ENCODE measurements at places on chromosomes 16 and 17.

DNA sequence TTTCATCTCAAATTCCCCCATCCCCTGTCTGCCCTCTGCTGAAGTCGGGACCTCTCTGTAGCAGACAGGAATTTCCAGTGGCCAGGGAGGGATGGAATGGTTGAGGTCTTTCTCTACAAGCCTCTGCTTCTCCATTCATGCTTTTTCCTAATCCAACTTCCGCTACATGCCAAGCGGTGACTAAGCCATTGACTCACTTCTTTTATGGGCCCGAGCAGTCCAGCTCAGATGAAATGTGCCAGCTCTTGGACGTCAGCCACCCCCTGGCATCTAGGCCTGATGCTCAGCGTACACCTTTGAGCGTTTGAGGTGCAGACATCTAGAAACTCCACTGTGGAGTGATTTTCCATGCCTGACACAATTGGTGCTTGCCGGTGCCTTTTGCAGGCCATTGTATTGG is 40.7 kb upstream of the GPR139 start:
- H3K4me1 ChIP-seq = no peaks in the 10 kb centered on the region
- H3K4me3 ChIP-seq = no peak overlapping the region
- H3K27me3 ChIP-seq = no peaks in the 10 kb centered on the region
- H3K27ac ChIP-seq = no peak overlapping the region
- no peaks in the 10 kb centered on the region for H3K36me3 ChIP-seq
- no peak for DNase-seq

DNA sequence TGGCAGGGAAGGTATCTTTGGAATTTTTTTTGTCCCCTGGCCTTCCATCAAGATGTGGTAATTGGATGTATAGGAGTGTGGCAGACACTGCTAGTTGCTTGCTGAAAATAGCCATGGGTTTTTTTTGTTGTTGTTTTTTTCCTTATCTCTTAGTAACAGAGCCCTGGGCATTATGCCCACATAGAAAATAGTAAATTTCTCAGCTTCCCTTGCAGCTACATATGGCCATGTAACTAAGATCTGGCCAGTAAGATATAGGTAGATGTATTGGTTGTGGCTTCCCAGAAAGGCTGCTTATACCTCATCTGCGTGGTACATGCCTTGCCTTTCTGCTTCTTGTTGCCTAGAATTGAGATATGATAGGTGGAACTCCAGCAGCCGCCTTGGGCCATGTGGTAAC is 349.9 kb downstream of the CPPED1 start:
- H3K27ac ChIP-seq = no peak overlapping the region
- H3K4me3 ChIP-seq = no peak overlapping the region
- H3K27me3 ChIP-seq = no peaks in the 10 kb centered on the region
- H3K36me3 ChIP-seq = peaks cover 7% of the 10 kb centered on the region
- peaks cover 13% of the 10 kb centered on the region for H3K4me1 ChIP-seq

DNA sequence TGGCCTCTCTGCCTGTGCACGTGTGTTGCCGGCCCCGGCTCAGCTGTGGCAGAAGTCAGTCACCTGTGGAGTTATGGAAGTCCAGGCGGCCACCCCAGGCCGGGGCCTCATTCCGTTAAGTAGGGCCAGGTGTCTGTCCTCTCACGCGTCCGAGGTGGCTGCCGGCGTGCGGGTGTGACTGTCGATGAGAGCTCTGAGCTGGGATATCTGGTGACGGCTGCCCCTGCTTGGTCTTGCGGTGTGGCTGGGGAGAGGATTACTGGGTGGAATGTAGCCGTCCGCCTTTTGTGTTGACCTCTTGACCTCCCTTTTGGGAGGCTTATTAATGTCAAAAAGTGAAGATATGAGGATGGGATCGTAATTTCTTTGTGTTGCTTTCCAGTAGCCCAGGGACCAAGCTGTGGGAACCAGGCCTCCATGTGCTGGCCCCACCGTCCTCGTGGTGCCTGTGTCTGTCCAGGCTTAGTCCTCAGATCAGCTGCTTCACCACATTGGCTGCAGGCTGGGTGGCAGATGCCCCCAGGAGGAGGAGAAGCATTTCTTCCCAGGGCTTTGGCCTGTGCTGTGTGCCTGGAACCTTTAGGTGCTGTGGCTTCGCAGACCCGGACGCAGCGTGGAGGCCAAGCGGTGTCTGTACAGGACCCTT is 23.0 kb upstream of the ZNF750 start:
- no peak for DNase-seq
- no peaks in the 10 kb centered on the region for H3K27me3 ChIP-seq
- peaks cover 45% of the 10 kb centered on the region for H3K4me1 ChIP-seq
- peak overlapping the region; percentile 85 for H3K4me3 ChIP-seq
- H3K27ac ChIP-seq = peak overlapping the region; percentile 98

GRCh38 chr17:64787921-64788271 is 125.8 kb upstream of the SMURF2 start:
- no peaks in the 10 kb centered on the region for H3K27me3 ChIP-seq
- DNase-seq = no peak
- peaks cover 12% of the 10 kb centered on the region for H3K4me1 ChIP-seq

- peak overlapping the region; percentile 89 for H3K4me3 ChIP-seq
- peak overlapping the region; percentile 41 for H3K27ac ChIP-seq
- DNase-seq = no peak
- peaks cover 23% of the 10 kb centered on the region for H3K4me1 ChIP-seq
- peaks cover 69% of the 10 kb centered on the region for H3K36me3 ChIP-seq
Measured at GRCh38 chr16:88649195-88649923, 1.5 kb downstream of the CYBA start.

DNA sequence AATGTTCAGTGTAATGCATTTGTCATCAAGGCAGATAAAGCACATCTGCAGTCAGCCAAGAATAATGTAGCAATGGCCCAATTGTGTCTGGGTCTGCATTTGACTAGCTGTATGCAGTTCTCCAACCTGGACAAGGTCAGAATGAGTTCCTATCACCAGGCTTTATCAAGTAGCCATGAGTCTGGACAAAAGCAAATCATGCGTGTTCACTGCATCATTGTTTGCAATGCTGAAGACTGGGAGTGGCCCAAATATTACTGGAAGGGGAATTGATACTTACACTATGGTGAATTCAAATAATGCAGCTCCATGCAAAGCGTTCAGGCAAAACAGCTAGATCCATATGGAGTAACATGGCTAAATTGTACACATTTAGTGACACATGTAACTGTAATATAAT is 250.9 kb downstream of the TOX3 start:
- no peaks in the 10 kb centered on the region for H3K27me3 ChIP-seq
- H3K4me3 ChIP-seq = no peak overlapping the region
- no peak for DNase-seq
- H3K27ac ChIP-seq = no peak overlapping the region
- H3K36me3 ChIP-seq = no peaks in the 10 kb centered on the region

DNA sequence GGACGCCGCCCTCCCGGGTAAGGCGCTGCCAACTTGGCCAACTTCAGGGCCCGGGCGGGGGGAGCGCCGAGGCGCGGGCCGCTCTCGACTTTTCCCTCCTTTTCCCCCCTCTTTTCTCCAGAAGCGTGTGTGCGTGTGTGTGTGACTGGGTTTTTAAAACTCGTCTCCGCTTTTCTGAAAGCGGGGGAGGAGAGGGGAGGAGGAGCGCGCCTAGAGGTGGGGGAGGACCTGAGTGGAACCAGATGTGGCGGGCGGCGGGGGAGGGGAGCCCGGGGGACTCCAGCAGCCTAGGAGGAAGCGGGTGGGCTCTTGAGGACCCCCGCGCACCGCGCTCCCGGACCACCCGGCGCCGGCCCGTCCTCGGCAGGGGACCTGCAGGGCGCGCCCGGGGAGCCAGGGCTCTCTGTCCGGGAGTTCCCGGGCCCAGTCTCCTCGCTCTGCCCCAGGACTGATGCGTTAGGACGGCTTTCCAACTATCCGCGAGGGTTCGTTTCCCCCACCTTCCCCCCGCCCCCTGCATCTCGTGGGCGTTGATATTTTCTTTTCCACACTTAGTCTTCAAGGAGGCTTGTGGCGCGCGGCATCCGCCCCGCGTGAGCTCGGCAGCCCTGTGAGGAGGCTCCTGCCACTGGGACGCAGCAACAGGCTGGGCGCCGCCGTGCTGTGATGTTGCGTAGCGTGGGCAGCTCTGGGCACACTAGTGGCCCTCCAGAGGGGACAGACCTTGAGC is 599 bp downstream of the MRC2 start:
- H3K4me1 ChIP-seq = peaks cover 8% of the 10 kb centered on the region
- H3K27me3 ChIP-seq = peaks cover 59% of the 10 kb centered on the region
- H3K4me3 ChIP-seq = peak overlapping the region; percentile 91
- peak overlapping the region; percentile 76 for H3K27ac ChIP-seq
- H3K36me3 ChIP-seq = no peaks in the 10 kb centered on the region
- DNase-seq = no peak

GRCh38 chr17:61508912-61509311 is 56.7 kb downstream of the TBX4 start:
- no peak overlapping the region for H3K4me3 ChIP-seq
- no peak overlapping the region for H3K27ac ChIP-seq
- no peaks in the 10 kb centered on the region for H3K36me3 ChIP-seq
- no peaks in the 10 kb centered on the region for H3K4me1 ChIP-seq
- no peak for DNase-seq

- no peak for DNase-seq
- H3K4me1 ChIP-seq = no peaks in the 10 kb centered on the region
- no peak overlapping the region for H3K4me3 ChIP-seq
- H3K36me3 ChIP-seq = no peaks in the 10 kb centered on the region
- H3K27me3 ChIP-seq = peaks cover 6% of the 10 kb centered on the region
- no peak overlapping the region for H3K27ac ChIP-seq
Measured at GRCh38 chr16:56109994-56110393, 81.3 kb upstream of the GNAO1 start.

DNA sequence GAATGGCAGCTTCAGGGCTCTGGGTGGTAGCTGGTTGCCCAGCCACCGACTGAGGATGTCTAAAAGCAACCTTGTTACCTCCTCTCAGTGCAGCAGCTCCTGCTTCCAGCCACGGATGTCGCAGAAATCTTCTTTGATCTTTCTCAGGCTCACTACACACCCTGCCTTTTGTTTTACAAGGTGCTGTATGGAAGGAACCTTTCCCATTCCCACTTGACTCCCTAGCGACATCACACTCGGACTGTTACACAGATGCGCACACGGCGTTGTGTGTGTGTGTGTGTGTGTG is 135.8 kb upstream of the CPHXL start:
- H3K27me3 ChIP-seq = peaks cover 8% of the 10 kb centered on the region
- H3K36me3 ChIP-seq = no peaks in the 10 kb centered on the region
- H3K4me3 ChIP-seq = no peak overlapping the region
- H3K27ac ChIP-seq = no peak overlapping the region
- H3K4me1 ChIP-seq = no peaks in the 10 kb centered on the region
- DNase-seq = no peak

GRCh38 chr16:3650631-3651265 is 3.7 kb upstream of the DNASE1 start:
- H3K27ac ChIP-seq = peak overlapping the region; percentile 56
- peaks cover 5% of the 10 kb centered on the region for H3K4me1 ChIP-seq
- H3K4me3 ChIP-seq = no peak overlapping the region
- H3K27me3 ChIP-seq = no peaks in the 10 kb centered on the region
- H3K36me3 ChIP-seq = peaks cover 12% of the 10 kb centered on the region

DNA sequence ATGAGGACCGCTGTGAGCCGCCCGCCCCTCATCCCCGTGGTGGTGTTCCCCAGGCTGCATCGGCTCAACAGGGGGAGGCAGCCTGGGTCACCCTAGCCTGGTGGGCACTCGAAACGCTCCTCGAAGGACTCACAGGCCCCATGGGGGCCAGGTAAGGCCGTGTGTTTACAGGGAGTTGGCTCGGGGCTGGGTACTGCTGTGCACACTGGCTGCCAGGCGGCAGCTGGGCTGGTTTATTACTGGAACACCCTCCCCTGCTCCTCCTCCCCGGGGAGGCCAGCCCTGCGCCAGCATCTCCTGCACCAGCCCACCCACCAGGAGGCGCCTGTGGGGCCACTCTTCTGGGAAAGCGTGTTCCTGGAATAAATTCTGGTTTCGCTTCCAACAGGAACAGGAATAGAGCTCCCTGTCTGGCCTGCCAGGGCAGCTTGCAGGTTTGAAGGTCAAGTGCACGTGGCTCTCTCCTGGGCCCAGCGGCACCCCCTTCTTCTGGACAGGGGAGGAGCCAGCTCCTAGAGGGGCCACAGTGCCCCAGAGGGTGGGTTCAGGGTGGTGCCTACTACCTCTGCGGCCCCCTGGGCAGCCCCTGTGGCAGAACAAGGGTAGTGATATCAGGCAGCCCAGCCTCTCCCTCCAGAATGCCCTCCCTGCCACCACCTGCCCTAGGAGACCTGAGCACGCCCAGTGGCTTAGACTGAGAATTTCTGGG is 11.3 kb downstream of the MCRIP1 start:
- H3K4me1 ChIP-seq = peaks cover 4% of the 10 kb centered on the region
- H3K27ac ChIP-seq = no peak overlapping the region
- no peak for DNase-seq
- peaks cover 2% of the 10 kb centered on the region for H3K36me3 ChIP-seq
- no peaks in the 10 kb centered on the region for H3K27me3 ChIP-seq

DNA sequence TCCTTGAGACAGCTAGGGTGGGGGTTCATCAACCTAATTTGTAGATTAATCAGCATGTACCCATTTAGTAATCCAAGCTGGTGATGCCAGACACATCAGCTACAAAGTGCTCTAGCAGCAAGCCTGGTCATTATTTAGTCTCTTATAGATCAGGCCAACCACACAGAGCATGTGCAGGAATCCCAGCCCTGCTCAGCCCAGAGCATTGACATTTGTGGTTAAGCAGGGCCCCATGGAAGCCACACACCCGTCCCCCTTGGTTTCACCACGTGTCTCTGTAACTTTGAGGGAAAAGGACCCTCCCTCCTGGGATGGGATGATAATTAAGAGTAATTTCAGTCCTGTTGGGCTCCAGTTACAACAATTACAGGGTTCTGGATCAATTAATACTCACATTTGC is 268.8 kb upstream of the RPL38 start:
- no peak for DNase-seq
- H3K4me1 ChIP-seq = no peaks in the 10 kb centered on the region
- no peak overlapping the region for H3K4me3 ChIP-seq

GRCh38 chr16:88507231-88507743 is 54.2 kb downstream of the ZFPM1 start:
- H3K27ac ChIP-seq = peak overlapping the region; percentile 70
- H3K27me3 ChIP-seq = no peaks in the 10 kb centered on the region
- no peak overlapping the region for H3K4me3 ChIP-seq
- no peak for DNase-seq
- H3K36me3 ChIP-seq = peaks cover 21% of the 10 kb centered on the region

- peaks cover 15% of the 10 kb centered on the region for H3K36me3 ChIP-seq
- H3K27ac ChIP-seq = no peak overlapping the region
- H3K27me3 ChIP-seq = no peaks in the 10 kb centered on the region
- no peak overlapping the region for H3K4me3 ChIP-seq
Measured at GRCh38 chr17:542943-543342, 171.7 kb downstream of the VPS53 start.

DNA sequence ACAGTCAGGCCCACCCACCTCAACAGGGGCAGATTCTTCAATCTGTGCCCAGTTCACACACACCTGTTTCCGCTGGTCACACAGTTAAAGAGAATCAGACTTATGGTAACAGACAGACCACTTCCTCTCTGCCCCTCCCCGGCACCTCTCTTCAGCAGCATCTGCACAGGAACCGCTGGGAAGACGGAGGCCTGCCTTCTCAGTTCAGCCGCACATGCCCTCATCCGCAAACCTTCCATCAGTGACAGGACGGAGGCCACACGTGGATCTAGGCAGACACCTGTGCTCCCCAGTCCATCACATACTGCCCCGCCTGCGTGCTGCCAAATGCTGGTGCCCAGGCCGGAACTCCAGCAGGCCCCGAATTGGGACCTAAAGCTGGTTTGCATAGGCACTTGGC is 10.3 kb downstream of the PHB1 start:
- no peaks in the 10 kb centered on the region for H3K27me3 ChIP-seq
- peaks cover 46% of the 10 kb centered on the region for H3K4me1 ChIP-seq
- peak overlapping the region; percentile 90 for H3K27ac ChIP-seq
- H3K36me3 ChIP-seq = peaks cover 33% of the 10 kb centered on the region
- peak; percentile 32 for DNase-seq
